ENCODE measurements at places on chromosomes 6 and 20.

GRCh38 chr20:3135507-3136070 is 24.1 kb downstream of the FASTKD5 start:
- DNase-seq, result no peak

DNA sequence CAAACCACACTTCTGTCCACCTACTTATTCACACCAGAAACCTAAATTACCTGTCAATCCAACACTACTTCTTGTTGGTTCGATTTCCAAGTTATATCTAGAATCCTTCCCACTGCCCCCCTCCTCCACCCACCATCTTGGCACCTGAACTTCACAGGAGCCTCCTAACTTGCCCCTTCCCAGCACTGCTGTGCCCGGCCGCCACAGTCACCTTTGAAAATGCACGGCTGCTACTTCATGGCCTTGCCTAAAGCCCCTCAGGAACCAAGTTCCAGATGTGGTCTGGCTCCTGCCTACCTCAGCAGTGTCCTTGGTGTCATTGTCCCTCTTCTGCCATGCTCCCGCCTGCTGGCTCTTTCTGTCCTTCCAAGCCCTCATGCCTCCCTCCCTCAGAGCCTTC is 31.2 kb downstream of the PKIG start:
- no peak for DNase-seq

- no peak for DNase-seq
These were observed 80.1 kb upstream of the THEMIS start for GRCh38 chr6:127980996-127981395.

- no peak for DNase-seq
These were observed 23.1 kb upstream of the SMOC2 start for GRCh38 chr6:168417679-168418557.

- DNase-seq, result peak; percentile 40
These were observed 109.3 kb downstream of the GPX5 start for GRCh38 chr6:28634761-28635546.

- DNase-seq, result no peak
These were observed 54.9 kb downstream of the AKAP12 start for GRCh38 chr6:151294561-151295101.

DNA sequence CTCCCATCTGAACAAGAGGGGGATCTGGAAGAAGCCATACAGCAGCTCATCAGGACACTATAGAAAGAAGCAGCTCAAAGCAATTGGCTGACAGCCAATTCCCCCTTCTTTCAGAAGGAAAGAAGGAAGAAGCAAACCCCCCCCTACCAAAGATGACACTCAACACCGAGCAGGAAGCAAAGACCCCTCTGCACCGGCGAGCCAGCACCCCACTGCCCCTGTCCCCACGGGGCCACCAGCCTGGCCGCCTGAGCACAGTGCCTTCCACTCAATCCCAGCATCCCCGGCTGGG is 1.2 kb downstream of the REM1 start:
- no peak for DNase-seq

GRCh38 chr6:43870660-43871061 is 100.7 kb downstream of the VEGFA start:
- DNase-seq, result no peak
